Omental fat pad (tissue), 4 donors: ENCODE measurements at places on chromosomes 7 and 10.

GRCh38 chr7:8362723-8363369, 70.6 kb upstream of the NXPH1 start:
- no peak for DNase-seq

GRCh38 chr7:38102507-38102906, 75.5 kb upstream of the STARD3NL start:
- no peak for DNase-seq

DNA sequence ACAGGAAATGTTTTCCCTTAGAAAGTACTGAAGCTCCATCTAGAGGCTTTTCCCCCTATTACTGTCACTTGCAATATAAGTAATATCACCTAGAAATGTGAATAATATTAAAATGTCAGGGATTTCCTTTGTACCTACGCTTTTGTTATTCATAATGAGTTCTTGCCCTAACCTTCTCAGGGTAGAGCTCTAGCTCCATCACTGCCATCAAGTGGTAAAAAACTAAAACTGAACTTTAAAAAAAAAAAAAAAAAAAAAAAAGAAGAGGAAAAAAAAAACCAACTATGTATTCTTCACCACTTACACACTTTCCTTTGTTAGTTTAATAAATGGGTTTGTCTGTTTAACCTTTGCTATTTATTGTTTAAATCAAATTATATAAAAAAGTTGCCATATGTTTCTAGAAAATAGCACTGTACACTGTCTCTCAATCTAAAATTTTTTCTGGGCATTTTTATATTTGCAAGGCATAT, 49.9 kb downstream of the DNAJC1 start:
- no peak for DNase-seq

GRCh38 chr10:36362257-36362656, 720.2 kb upstream of the FZD8 start:
- no peak for DNase-seq

DNA sequence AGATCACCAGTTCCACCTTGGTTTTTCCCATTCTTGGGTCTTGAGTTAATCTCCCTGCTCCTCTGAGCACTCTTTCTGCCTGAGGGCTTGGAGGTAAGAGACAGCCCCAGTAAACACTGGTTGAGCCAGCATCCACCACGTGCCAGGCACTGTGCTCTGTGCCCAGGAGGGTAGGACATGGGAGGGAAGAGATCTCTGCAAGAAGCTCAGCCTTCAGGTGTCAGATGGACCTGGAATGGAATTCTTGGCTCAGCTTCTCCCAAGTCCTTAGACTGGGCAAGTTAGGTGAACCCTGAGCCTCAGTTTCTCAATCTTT, 2.5 kb downstream of the ZYX start:
- DNase-seq = no peak

GRCh38 chr7:10767771-10768170, 205.9 kb upstream of the PHF14 start:
- DNase-seq = no peak

DNA sequence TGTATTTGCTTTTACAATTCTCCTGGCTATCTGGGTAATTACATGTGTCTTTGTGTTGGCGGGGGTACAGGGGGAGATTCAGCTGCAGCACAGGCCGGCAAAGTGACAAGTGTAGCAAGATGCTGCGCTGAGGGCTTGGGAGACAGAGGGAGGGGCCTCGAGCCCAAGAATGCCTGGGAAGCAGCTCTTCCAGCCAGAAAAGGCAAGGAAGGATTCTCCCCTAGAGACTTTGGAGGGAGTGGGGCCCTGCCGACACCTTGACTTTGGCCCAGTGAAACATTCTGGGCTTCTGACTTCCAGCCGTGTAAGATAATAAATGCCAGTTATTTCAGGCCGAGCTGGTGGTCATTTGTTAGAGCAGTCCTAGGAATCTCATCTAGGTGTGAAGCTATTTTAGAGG, 7.2 kb upstream of the REPIN1 start:
- no peak for DNase-seq

DNA sequence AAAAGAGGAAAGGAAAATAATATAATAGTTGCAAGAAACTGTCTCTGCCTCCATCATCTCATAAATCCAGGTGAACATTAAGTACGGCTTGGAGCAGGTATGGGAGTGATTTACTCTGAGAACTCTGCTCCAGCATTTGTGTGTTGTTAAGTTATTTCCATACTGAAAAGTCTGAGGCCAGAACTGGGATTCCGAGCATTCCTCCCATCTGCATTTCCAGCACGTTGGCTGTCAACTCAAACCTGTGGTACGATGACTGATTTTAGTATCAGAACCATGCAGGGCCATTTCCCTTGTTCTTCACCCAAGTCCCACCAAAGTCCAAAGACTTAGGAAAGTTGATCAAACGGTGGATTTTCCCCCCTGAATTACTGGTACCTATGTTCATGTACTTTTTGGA, 104.9 kb downstream of the CREB5 start:
- DNase-seq = no peak

DNA sequence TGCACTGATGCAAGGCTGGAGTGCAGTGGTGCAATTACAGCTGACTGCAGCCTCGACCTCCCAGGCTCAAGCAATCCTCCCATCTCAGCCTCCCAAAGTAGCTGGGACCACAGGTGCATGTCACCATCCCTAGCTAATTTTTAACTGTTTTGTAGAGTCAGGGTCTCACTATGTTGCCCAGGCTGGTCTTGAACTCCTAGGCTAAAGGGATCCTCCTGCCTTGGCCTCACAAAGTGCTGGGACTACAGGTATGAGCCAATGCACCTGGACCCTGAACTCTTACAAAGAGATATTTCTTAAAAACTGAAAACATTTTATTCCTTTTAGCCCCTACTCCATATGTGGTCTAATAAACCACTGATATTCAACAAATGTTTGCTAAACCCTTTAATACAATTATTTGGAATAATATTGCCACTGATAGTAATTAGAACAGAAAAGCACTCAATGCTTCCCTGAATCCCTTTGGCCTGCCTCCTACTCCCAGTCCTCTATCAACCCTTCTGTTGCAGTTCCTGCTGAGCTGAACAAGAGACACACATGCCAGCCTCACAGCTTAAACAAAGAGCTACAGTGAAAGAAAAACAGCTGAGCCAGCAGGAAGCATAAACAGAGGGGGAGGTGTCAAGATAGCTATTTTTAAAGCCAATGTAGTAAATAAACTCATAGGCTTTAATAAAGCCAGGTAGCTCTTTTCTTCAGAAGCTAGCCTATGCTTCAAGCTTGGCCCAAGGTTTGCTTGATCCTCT, 7.0 kb upstream of the GNAI1 start:
- DNase-seq = no peak

DNA sequence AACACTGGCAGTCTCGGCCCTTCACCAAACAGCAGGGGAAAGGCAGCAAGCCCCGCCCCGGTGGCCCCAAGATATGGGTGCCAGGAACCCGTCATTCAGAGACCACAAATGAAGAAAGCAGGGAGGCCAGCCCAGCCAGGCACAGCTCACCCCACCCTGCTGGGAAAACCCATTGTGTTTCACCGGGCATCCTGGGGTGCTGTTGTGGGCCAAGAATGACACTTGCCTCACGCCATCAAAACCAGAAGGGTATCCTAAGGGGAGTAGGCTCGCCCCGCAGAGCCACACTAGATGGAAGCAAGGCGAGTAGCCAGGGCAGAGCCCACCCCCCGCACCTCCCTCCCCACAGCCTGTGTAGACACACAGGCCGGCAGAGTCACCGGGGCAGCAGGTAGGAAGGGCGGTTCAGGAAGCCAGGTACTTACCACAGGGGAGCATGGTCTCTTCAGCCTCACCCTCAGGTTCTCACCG, 72.5 kb upstream of the KCNMA1 start:
- no peak for DNase-seq

DNA sequence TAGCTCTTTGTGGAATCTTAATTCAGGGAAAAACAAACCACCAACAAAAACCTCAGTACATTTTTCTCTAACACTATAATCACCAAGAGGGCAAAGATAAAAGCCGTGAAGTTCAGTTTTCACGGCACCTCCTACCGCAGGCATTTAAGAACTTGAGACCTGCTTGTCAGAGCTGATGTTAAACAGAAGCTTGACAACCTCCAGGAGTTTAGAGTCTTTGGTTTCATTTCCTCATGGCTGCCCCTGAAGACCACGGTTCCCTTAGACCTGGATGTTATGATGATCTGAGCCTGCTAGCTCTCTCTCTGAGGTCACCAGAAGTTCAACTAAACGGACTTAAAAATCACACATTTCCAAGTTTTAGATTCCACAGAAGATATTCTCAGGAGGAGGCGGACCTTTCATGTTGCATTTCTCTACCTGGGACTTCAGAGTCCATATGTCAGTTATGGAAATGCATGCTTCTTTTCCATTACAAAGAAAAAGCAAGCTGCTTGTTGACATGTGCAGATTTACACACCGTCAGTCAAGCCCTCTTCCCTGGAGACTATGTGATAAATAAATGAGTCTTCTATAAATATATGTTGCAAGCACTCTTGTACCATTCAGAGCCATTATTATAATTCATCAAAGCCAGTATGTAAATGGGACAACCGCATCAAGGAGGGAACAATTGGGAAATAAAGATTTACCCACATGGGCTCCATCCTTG, 258.0 kb downstream of the GFRA1 start:
- DNase-seq = no peak
